Activated CD4-positive, alpha-beta T cell treated with anti-CD3 and anti-CD28 coated beads, Interleukin-2, amount 10 ng/mL, durations not matched to agents 24 days and 14 days (primary cell): ENCODE measurements at places on chromosomes 3 and 15.

- no peak for DNase-seq
These were observed 13.3 kb upstream of the ATP13A5 start for GRCh38 chr3:193391902-193392301.

DNA sequence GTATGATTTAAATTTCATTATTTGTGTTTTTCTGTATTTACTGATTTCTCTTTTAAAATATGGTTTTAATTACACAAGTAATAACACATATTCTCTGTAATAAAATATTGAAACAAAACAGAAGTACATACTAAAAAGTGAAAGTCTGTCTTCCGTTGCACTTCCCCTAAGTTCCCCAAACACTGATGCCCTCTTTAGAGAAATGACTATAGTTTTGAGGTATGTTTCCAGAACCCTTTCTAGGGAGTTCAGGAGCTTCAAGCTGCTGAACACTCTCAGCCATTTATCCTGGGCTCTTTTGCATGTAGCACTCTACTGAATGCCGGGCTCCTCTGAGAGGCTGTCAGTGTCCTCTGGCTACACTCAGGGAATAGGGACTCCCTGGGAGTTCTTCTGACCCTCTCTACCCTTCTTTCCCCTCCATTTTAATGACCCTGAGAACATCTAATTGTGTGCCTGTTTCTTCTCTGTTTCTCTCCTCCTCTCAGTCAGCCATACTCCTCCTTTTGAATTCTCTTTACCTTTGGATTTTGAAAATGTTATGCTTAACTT is 60.4 kb upstream of the KCNAB1 start:
- DNase-seq: no peak

GRCh38 chr3:186990878-186991308 is 60.6 kb downstream of the ST6GAL1 start:
- no peak for DNase-seq

- no peak for DNase-seq
These were observed 15.2 kb downstream of the CORO2B start for GRCh38 chr15:68593828-68594532.

- no peak for DNase-seq
These were observed 141.6 kb downstream of the EBLN2 start for GRCh38 chr3:73203101-73203500.

DNA sequence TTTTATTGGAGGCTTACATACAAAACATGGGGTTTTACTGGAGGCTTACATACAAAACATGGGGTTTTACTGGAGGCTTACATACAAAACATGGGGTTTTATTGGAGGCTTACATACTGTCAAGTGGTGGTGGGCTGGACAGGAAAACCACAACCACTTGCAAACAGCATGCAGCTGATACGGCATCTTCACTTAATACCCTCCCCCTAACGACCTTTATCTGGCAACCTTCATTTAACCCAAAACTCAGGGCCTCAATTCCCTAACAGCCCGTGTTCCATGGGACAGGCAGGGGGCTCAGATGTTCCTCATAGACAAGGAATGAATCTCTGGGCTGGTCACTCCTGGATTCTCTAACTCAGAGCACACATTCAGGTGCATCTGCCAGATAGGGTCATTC is 137.1 kb downstream of the CD47 start:
- DNase-seq: no peak

DNA sequence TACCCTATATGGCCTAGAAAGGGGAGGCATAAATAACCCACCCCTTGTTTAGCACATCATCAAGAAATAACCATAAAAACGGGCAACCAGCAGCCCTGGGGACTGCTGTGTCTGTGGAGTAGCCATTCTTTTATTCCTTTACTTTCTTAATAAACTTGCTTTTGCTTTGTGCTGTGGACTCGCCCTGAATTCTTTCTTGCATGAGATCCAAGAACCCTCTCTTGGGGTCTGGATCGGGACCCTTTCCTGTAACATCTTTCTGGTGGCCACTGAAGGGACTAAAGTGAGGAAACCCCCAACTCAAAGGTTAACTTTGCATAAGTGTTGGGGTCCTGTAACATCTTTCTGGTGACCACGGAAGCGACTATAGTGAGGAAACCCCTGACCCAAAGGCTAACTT is 15.7 kb upstream of the HHATL start:
- no peak for DNase-seq

DNA sequence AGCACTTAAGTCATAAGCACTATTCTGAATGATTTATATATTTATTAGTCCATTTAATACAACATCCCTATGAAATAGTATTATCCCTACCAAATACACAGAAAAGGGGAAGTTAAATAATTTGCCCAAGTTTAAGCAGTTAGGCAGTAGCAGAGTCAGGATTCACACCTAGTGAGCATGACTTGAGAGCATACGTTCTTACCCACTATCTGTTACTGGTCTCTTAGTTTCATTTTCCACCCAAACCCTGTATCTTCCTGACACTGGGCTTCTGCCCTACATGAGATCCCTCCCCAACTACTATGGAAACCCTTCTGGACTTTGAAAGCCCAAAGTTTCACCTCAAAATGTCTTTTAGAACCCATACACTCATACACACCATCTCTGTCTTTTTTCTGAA is 4.4 kb upstream of the ATOSA start:
- DNase-seq: no peak

DNA sequence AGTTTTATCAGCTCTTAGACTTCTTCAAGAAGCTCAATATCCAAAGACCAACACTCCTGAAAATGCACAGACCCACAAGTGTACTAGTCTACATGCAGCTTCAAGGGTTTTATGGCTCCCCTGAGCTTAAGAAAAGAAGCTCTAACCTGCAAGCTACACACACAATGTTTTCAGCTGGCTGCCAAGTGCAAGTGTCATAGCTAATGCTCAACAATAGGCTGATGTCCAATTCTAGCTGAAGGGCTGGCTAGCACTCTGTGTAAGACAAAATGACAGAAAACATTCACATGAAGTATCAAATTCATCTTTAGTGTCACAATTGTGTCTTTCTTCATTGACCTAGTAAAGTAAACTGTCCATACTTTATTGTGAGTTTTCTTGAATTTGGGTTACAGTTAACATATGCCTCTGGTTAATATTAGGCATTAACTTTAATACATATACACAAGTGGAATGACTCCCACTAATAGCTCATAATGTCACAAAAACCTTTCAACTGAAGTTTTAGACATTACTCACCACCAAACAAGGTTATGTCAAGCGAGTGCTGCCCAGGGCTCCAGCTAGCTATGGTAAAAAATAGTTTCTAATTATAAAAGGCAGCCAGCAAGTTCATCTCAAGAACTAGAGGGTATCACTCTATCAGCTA is 15.1 kb downstream of the ABI3BP start:
- DNase-seq: no peak

GRCh38 chr3:77412021-77412438 is 372.1 kb downstream of the ROBO2 start:
- no peak for DNase-seq

DNA sequence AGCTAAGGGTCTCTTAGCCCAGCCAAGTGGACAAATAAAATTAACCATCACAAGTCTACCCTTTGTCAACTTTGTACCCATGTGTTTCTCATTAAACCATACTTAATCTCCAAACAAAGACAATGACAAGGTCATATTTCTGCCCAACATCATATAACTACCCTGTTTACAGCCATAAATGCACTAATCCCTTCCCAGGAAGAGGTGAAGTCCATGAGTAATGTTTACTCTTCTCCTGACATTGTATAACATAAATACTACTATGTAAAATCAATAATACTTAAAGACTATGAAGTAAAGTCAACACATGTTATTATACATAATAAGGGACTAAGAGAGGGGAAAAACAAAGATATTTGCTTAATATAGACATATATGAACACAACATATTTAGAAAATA is 38.5 kb upstream of the FAN1 start:
- no peak for DNase-seq
